ENCODE measurements at places on chromosomes 7 and 10.

- no peak for DNase-seq
Observed at GRCh38 chr10:3402187-3402751, 229.7 kb upstream of the PITRM1 start.

GRCh38 chr10:114195079-114195478, 15.9 kb downstream of the TDRD1 start:
- no peak for DNase-seq

DNA sequence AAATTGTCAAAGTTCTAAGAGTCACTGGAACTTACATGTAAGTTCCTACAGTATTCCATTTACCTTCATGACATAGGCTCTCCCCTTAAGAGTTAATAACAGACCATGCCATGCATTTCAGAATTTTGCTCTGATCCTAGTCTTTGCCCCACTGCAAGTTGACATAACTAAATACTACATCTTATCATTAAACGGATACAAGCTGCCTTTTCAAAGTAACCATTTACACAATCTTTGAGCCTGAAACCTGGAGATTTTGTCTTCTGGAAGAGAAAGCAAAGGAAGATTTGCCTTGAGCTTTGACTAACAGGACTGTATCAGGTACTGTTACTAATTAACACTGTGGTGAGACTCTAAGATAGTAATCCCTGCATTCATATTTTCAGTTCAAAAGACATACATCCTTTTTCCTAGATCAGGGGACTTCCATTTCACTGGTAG, 9.3 kb upstream of the AKR1D1 start:
- DNase-seq: no peak

- no peak for DNase-seq
Observed at GRCh38 chr10:47366181-47366631, 17.9 kb downstream of the ZNF488 start.

DNA sequence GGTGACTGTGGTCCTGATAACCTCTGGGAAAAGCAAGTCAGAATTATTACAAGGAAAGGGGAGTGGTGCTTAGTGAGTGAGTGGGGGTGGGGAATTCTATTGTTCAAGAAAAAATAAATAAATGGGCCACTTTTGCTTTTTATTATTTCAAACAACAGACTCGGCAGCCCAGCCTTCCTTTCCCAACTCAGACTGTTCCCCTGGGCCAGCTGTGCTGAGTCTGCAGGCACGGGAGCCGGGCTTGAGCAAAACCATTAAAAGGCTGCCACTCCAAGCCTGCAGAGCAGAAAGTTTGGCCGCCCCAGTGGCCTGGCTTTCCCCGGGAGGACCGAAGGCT, 90.0 kb downstream of the PLXNA4 start:
- no peak for DNase-seq

GRCh38 chr7:50418086-50418515, 32.0 kb downstream of the FIGNL1 start:
- DNase-seq: no peak

GRCh38 chr7:117835016-117835664, 38.1 kb downstream of the CTTNBP2 start:
- no peak for DNase-seq

- no peak for DNase-seq
Observed at GRCh38 chr10:4623200-4623599, 202.8 kb upstream of the AKR1E2 start.

GRCh38 chr10:75586814-75587213, 155.4 kb downstream of the LRMDA start:
- DNase-seq: no peak

DNA sequence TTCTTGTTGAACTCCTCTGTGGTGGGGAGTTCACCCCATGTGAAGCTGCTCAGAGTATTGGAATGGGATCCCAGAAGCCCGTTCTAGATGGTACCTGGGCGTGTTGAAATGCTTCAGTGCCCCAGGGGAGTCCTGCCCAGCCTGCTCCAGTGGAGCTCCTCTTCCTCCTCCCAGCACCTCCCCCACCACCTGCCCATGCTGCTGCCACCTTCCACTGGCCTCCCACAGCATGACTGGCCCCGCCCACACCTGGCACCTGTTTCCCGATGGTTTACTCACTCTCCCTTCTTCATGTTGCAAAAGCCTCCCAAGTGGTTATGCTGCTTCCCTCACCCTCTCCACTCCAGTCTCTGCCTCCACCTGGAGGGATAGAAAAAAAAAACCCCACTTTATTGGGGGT, 32.2 kb upstream of the PCBD1 start:
- DNase-seq: no peak

DNA sequence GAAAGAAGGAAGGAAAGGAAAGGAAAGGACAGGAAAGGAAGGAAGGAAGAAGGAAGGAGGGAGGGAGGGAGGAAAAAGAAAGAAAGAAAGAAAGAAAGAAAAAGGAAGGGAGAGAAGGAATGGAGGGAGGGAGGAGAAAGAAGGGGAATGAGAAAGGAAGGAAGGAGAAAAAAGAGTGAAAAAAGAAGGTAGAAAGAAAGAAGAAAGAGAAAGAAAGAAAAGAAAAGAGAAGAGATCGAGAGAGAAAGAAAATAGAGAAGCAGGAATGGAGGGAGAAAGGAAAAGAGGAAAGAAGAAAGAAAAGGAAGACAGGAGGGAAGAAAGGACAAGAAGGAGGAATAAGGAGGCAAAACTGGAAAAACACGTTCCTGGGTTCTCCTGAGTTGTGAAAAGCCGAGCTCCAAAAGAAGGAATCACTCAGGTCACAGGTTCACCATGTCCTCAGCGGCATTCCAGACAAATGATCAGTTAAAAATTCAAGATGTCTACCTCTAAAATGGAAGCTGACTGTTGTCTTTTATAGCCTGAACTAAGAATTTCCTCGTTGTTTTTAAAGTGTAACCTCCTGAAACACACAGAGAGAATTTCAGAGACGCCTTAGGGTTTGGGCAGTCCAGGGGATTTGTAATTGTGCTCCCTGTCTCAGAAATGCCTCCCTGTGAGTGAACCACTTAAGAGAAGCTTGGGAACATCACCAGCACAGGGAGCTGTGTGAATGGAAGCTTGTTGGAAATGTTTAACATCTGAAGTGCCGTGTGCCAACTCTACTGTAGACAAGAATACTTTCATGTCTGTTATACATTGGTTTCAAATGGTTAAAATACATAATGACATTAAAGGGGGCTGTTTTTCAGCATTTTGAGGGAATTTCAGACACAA, 80.7 kb downstream of the INHBA start:
- DNase-seq: no peak

GRCh38 chr10:58360412-58361004, 24.7 kb upstream of the TFAM start:
- no peak for DNase-seq

DNA sequence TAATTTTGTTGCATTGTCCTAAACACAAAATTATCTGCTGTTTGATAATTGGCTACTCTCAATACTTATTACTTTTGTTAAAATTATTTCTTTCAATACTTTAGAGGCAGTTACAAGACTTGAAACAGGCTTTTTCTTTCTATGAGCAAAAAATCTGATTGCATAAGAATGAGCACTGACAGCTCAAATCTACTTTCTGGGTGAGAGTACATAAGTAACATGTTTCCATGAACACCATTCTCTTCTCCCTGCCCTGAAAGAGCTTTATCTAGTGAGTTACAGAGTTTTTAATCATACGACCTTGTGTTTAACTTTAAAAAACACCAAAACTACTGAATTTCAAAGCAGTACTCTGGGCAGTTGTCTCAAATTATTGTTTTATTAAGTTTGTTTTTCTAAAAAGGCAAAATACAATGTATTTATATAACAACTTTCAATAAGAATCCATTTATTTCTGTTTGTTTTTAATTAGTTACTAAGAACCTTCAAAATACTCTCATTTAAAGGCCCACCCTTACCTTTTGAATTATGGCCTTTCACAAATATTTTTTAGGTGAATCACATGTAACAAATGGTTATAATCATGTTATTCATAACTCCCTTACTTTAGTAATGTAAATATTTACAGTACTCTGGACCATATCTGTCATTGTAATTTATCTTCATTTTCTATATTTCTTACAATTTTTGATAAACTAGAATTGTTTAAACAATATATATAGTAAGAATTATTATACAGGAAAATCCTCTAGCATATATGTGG, 23.0 kb upstream of the TFAM start:
- no peak for DNase-seq

GRCh38 chr10:131781076-131781475, 119.7 kb upstream of the PPP2R2D start:
- no peak for DNase-seq

DNA sequence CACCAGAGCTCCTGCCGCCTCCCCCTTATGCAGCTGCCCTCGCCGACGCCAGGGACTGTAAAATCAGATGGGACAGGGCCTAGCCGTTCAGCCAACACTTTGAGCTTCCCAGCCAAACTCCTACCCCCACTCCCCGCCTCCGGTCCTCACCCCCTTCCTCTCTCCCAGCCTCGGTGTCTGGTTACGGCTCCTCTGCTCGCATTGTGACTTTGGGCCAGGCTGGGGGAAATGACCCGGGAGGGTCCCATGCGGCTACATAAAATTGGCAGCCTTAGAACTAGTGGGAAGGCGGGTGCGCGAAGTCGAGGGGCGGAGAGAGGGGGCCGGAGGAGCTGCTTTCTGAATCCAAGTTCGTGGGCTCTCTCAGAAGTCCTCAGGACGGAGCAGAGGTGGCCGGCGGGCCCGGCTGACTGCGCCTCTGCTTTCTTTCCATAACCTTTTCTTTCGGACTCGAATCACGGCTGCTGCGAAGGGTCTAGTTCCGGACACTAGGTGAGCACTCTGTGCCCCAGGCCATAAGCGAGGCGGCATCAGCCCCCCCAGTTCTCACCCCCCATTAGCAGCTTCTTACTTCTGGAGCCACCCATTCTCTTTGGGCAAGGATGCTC, at the start of gene KAZALD1:
KAZALD1 (plus strand) TSS at position 366 of the 608 bp plus-strand sequence. CDS start 604 bp downstream, outside the sequence.
- DNase-seq: no peak

DNA sequence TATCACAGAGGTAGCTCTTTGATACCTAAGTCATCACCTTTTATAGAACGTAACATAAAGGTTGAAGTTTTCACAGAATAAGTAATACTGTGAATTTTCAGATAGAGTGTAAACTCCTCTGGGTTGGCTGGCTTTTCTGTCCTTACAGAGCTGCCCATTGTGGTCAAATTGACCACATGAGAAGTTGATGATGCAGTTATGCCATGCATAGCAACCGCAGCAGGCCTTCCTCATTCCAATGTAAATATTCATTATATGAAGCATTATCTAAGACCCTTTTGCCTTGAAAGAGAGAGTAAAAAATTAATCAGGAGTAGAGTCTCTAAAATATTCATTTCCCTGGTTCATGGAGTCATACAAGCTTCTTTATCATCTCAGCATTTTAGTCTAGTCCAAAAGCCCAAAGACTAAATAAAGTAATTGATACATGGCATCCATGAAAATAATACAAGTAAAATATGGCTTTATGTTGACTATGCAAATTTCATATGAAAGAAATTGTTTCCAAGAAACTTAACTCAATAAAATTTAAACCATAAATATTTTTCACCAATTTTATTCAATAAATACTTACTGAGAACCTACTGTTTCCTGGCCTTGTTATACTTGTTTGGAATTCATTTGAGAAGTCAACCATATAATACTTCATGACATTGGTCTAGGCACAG, 516.4 kb downstream of the PCDH15 start:
- DNase-seq: no peak

DNA sequence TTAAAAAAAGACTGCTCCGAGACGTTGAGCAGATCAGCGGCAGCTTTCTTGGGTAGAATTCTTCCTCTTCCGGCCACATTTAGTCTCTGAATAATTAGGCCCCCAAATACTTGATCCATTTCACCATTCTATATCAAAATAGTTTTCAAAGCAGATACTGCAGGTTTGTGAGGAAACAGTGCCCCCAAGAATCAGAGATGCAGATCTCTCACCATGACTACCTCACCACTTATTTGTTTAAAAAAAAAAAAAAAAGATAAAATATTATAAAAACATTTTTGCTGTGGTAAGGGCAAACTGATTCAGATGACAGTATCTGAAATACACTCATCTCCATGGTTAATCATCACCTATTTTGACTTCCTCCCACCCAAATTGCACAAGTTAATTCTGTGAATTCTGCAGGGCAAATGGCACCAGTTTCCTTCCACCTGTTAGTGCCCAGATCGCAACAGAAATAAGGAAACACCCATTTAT, 210.4 kb downstream of the FAM107B start:
- DNase-seq: no peak

GRCh38 chr10:113399065-113399464, 153.8 kb upstream of the HABP2 start:
- DNase-seq: no peak

GRCh38 chr7:27434756-27435400, 192.3 kb downstream of the EVX1 start:
- DNase-seq: no peak

DNA sequence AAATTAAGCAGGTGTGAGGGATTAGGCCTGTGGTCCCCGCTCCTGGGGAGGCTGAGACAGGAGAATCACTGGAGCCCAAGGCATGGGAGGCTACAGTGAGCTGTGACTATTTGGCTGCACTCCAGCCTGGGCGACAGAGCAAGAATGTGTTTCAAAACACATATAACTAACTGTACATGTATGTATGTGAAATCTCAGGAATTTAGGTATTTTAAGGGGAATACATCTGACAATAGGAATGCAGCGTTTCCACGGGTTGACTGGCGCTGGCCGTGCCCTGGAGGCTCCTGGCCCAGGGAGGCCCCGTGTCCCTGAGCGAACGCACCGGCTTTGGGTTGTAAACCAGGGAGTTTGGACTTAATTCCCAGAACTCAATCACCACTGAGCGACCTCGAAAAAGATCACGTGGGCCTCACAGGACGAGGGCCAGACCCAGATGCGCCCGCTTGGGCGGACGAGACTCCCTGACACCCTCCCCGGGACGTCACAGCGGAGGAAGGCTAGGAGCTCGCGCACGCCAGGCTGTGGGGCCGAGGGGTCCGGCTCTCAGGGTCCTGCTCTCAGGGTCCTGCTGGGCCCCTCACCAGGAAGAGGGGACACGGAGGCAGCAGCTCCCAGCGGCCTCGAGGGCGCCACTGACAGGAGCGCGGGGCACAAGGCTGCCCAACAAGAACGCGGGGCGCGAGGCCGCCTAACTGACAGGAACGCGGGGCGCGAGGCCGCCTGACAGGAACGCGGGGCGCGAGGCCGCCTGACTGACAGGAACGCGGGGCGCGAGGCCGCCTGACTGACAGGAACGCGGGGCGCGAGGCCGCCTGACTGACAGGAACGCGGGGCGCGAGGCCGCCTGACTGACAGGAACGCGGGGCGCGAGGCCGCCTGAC, 18.4 kb downstream of the PTPRN2 start:
- DNase-seq: no peak

DNA sequence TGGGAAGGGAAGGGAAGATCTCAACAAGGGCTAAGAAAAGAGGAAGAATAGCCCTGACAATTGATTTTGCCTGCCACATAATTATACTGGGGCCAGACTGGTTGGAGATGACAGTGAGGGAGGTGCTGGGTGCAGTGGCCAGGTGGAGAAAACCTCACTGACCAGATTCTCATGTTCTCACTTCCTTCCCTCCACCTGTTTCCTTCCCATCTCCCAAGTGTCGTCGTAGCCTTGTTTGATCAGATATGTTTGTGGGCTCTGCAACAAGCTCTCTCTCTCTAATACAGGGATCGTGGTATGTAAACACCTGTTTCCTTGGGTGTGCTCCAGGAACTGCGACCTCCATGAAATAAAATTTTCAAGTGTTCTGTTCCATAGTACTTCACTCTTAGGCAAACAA, 60.2 kb downstream of the VCL start:
- DNase-seq: no peak
